ENCODE measurements at places on chromosomes 7 and 10.

- no peak for DNase-seq
Measured at GRCh38 chr7:4731803-4732202, 43.6 kb upstream of the AP5Z1 start.

DNA sequence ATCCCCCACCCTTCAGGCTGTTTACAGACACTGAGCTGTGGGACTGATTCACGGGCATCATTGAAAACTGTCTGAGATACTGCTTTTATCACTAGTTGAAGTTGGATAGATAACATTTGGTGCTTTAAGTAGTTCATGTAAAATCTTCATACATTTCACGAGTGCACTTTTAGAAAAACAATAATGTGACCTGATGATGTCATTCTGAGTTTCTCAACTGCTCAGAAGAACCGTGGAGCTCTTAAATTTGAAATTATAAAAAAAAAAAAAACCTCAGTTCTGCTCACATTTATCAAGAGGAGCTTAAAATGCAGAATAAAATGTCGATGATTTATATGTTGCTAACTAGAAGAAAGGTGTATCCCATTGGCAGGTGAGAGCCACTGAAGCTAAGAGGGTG is 81.5 kb downstream of the GALNT11 start:
- no peak for DNase-seq

DNA sequence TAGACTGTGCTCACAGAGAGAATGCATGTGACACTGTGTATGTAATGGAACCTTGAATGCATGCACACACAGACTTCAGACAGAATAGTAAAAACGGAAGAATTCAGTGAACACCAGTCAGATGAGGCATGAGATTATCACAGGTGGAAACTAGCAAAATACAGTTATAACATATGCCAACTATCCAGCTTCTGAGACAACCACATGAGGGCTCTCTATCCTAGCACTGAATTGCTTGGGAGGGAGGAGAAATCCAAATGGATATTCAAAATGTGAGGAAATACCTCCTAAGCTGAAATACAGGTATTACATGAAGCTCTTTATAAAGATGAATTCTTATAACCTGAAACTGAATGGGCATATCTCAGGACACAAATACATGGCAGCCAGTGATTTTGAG is 30.6 kb downstream of the GARS1 start:
- DNase-seq: no peak

GRCh38 chr7:94324380-94325121 is 70.1 kb upstream of the COL1A2 start:
- DNase-seq: no peak

DNA sequence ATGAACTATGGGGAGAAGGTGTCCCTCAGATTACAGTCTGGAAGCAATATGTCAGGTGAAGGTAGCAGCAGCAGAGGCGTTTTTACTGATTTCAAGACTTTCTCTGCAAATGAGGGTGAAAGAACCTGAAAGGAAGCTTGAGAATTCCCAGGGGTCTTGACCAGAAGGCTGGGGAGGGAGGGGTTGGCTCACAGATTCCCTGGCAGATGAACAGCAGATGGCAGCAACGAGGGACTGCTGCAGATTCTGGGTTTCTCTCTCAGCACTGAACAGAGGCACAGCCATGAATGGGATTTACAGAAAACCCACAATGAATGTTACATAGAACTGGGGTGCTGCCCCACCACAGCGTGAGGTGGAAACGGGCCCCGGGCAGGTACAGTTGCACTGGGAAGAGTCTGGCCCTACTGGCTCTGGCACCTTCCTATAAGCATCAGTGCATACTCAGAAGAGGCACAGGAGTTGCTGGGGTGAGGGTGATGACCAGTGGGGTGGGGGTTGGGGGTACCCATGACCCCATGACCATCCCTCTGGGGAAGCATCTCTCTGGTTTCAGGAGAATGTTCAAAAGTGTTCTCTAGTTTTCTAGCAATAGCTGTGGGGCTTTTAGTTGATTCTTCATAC is 317.8 kb downstream of the SH2D4B start:
- no peak for DNase-seq

- no peak for DNase-seq
Measured at GRCh38 chr10:28963539-28964221, 286.4 kb downstream of the BAMBI start.

DNA sequence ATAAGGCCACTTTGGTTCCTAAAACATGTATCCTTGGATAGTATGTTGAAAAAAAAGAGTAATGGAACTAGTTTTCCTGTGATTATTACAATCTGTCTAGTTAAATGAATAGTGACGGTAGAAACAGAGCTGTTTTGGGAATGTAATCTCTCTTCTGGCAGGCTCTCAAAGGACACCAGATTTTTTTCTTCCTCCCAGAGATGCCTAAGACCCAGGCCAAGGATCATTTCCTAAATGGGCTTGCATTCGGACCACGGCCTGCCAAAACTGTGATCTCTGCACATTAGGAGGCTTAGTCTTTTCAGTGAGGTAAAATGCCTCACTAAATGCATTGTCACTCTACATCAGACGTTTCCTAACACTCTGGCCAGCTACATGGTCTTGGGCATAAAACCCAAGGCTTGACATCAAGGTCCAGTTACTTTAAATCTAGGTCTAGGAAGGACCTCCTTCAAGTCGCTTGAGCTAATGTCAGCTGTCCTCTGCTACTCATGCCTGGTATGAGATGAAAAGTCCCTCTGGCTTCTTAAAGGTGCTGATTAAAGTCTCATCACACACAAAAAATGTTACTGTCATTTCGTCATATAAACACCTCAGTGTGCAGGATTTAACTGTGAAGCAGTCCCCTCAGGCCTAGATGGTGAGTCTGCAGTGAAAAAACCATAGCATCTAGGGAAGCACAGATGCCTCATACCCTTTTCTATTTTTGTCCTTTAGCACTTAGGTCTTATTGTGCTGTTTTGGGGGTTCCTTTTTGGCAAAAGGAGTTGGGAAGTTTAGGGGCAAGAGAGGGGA is 47.7 kb downstream of the DLD start:
- no peak for DNase-seq

DNA sequence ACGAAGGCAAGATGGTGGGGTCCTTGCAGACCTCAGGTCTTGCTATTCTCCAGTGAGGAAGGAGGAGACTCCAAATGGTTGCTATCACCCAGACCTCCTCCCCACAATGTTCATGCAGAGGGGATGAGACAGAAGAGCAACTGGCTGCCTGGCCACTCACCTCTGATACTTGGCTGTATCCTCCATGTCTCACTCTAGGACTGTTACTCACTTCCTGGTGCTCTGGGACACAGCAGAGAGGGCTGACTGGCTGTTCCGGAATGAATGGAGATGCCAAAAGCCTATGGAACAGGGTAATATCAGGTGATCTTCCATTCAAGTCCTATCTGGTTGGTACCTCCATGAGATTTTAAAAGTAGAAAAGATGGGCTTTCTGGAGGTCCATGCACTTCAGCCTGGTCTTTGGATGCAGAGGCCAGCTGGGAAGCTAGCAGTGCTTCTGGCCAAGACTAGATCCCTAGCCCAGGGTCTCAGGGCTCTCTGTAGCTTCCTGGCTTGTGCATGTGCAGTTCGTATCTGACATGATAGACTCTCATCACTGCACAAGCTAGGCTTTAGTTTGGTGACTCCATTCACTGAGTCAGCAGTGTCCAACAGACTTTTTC is 27.0 kb upstream of the ABI1 start:
- no peak for DNase-seq

GRCh38 chr10:21749788-21750187 is 215.8 kb downstream of the MLLT10 start:
- DNase-seq: no peak

GRCh38 chr7:104415700-104416099 is 87.3 kb downstream of the LHFPL3 start:
- DNase-seq: no peak

DNA sequence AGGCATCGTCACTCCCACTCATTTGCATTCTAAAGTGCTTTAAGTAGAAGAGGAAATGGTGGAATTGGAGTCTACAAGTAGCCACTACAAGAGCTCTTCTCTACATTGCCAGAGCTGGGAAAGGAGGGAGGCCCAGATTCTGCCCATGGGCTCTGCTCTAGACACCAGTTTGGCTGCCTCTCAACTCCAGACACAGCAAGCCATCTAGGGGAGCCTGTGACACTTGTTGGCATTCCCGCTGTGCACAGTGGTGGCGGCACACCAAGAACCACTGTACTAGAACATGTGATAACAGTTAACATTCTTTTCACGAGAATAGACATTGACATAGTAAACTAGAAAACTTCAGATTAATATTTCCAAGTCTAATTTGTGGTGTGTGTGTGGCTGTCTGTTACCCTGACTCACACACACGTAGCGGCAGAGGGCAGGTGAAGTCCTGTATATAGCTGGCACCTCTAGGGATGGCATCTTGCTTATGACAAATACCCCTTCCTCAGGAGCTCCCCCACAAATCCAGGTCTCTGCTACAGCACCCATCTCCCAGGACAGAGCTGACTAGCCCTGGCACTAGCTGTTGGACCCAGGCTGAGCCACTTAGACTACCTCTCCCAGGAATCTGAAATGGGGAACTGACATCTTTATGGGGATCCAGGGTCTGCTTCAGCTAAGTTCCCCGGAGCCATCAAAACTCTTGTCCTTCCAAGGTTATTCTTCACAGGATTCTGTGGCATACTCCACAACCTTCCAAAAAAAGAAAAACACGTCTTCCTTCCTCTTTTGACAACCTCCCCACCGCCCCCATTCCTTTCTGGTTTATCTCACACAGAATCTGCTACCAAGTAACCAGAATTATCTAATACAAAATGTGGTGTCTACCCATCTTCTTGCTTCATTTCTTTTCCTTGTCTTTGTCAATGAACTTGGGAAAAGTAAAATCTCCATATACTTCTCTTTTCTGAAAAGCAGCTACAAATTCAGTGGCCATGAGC is 54.7 kb upstream of the MRLN start:
- no peak for DNase-seq

DNA sequence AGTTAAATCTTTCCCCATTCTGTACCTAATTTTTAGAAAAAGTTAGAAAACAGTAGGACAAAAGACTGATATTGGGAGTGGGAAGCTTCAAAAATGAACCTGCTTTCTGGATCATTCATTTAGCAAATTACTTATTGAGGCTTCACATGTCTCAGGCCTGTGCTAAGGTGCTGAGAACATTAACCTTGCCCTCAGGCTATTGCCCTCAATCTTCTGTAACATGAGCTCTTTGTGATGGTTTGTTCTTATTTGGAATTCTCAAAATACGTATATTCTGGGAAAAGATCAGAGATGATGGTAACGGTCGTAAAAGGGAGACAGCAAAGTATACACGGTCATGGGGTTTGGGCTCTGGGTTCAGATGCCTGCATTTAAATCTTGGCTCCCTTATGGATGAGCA is 39.5 kb upstream of the PRKG1 start:
- DNase-seq: no peak

DNA sequence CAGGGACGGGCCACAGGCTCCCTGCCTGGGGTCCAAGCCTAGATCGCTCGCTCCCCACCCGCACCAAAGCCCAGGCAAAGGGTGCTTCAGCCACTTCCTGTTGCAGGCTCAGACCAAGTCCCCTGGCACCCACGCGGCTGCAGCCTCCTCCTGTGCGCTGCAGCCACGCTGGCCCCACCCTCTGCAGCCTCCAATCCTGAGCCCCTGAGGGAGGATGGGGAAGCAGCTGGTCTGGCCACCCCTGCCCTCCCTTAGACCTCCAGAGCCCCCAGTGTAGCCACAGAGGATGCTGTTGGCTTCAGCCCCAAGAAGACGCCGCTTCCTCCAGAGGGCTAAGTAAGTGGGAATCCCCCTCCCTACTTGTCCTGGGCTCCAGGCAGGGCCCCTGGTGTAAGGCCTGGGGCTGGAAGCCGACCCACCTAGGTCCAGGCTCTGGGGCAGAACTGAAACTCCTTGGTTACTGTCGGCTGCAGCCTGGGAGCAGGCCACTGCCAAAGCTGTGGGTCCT is 9.4 kb downstream of the LIMK1 start:
- no peak for DNase-seq

GRCh38 chr7:44632196-44632595 is 25.8 kb downstream of the OGDH start:
- no peak for DNase-seq

- DNase-seq: no peak
Measured at GRCh38 chr7:139829775-139830117, 682 bp downstream of the TBXAS1 start.

GRCh38 chr7:20172736-20173334 is 44.3 kb downstream of the MACC1 start:
- DNase-seq: no peak

DNA sequence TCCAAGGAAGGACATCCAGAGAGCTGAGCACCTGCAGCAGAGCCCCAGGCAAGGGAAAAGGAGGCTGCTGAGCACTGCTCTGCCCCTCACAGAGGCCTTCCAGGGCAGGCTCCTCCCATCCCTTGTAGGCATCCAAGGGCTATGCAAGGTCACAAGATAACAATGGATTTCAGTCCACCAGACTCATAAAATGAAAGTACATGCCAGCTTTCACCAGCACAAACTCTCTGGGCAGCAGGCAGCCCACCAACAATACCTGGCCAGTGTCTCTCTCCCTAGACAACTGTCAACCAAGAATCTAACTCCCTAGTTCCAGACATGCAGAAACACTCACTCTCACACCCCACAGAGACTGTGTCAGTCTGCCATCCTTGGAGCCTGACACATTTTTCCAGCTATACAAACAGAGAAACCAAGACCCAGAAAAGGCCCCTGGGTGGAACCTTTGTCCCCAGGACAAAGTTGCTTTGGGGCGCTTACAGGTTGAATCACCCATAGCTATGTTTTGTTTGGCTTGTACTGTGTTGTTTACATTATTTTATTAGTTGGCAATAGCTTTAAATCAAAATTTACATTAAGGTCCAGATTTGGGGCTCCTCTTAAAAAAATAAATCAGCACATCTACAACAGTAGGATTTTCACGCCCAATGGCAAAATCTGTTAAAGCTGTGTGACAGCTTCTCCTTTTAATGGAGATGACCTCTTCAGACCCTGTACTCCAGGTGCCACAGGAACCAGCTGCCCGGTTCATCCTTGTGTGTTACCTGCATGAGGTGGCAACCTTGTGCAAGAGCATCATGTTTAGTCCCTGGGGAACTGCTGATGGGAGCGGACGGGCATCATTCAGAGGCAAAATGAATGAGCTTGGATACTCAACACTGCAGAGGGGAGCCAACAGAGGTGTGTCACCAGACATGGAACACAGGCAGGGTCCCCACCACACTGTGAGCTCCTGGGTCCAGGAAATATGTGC is 5.2 kb downstream of the GRID1 start:
- DNase-seq: no peak
